H1 (cell line): ENCODE measurements at places on chromosomes 7 and 10.

- DNase-seq = peak; percentile 16
Measured at GRCh38 chr7:30925117-30925516, 13.5 kb downstream of the AQP1 start.

DNA sequence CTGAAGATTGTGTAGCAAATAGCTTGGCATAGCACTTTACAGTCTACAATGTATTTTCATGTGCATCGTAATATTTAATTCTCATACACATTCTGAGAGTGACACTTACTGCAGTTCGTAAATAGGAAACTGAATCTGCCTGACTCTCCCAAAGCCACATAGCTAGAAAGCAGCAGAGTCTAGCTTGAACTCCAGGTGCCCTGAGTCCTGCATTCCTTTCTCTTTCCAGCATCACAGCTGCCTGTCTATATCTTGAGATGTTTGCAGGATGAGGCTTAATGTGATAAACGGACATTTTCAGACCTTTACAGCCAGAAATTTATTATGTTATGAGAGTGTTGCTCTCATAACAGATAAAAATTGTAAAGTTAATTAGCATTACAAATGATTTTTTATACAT, 132.9 kb upstream of the PLXDC2 start:
- DNase-seq = no peak

DNA sequence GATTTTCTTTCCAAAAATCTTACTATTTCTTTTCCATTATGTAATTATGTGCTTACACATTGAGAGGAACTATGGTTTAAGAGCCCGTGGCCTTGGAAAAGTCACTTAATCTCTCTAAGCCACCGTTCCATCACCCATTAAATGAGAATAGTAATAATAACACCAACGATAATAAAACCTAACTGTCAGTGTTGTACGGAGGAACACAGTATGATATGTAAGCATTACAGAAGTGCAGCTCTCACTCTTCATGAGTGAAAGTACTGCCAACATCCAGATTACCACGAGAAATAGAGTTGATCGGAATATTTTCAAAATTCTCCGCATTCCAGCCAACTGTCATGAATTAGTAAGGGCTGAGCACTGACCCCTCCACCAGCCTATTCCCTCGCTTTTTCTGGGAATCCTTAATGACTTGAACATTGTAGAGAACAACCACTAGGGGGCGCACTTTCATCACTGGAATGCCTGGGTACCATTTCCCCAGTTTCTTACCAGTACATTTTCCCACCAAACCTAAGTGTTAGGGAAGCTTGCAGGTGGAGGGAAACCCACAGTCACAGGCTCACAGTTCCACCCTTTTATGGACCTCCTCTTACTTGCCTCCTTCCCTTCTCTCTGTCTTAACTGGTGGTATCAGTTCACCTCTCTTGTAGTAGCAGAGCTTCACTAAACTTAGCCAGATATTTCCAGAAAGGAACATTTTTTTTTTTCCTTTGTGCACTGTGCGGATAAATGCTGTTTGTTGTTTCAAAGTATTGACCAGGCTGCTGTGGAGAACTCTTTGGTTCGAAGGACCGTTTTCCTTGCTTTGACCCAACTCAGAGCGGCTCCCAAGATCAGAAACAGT, 27.8 kb downstream of the NKX2-3 start:
- peak; percentile 83 for DNase-seq

DNA sequence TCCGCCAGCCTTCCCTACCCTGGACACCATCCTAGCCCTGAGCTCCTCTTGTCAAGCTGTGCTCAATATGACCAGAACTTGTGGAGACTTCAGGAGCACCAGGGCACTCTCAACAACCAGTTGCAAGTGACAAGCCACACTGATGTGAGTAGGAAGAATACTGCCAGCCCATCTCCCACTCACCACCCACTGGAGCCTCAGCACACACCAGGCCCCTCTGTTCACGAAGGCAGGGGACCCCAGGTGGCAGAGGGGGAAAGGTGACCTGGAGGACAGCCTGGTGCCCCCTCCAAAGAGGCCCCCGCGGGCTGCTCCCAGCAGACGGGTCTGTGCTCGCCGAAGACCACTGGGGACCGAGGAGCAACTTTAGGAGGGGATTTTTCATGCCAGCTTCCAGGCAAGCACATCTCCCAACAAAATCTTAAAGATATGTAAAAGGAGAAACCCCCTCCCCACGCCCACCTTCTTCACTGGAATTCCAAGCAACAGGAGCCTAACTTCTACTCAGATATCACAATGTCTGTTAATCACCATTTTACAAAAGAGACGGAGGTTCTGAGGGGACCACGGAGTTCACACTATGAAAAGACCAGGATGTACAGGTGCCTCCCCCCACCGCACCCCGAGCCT, 1.0 kb downstream of the MMD2 start:
- peak; percentile 52 for DNase-seq

GRCh38 chr7:2022737-2023250, 210.0 kb downstream of the MAD1L1 start:
- no peak for DNase-seq

GRCh38 chr10:119651514-119652360, 557 bp downstream of the BAG3 start:
- no peak for DNase-seq

GRCh38 chr10:95820363-95820762, 64.4 kb downstream of the ENTPD1 start:
- no peak for DNase-seq
